Hematopoietic multipotent progenitor cell treated with erythropoietin and hydrocortisone succinate and interleukin-3 and kit ligand, for 6 days (in vitro differentiated cells): ENCODE measurements at places on chromosomes 1 and 21.

- no peak for DNase-seq
These were observed 20.4 kb downstream of the LMO4 start for GRCh38 chr1:87349036-87349435.

GRCh38 chr1:86155051-86155806 is 1.3 kb downstream of the COL24A1 start:
- DNase-seq: peak; percentile 39

DNA sequence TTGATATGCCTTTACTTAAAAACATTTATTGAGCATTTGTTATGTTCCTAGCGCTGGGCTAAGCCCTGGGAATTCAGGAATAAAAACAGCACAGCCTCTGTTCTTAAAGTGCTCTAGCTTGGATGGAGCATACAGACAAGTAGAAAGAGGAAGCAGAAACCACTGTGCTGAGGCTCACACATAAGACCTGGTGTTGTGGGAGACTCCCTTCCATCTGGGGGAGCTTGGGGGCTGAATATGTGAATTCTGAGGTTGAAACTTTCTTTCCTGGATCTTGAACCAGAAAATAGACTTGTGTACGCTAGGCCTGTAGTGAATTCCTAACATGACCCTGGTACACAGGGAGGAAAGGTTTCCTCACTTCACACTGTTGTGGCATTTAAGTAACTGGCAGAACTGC is 209.9 kb downstream of the ZNF326 start:
- DNase-seq: no peak

DNA sequence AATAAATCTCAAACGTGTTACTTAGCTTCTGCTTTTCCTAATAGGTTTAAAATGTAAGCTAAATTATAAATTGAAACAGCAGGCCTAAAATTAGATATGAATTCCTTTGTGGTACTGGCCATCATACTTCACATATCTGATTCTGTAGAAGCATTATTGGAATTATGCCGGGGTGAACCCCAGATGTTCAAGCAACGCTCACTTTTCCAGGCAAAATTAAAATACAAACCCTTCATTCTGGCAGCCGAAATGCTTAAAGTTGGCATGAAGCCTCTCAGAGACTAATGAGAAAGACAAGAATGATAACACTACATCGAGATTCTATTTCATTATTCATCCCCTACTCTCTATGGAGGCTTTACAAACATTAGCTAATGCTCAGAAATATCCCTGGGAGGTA is 1352.7 kb upstream of the ADGRL2 start:
- no peak for DNase-seq
